ENCODE measurements at places on chromosomes 2 and 18. TPM values are rescaled to one million over a fixed set of nuclear protein-coding genes. Genes with fewer than 3 reads are reported as not detected.
A peak's percentile ranks its signal among the peaks of the same experiment; 100 is the strongest.

GRCh38 chr2:215272918-215273317 is 38.9 kb upstream of the ATIC start:
- DNase-seq = no peak

DNA sequence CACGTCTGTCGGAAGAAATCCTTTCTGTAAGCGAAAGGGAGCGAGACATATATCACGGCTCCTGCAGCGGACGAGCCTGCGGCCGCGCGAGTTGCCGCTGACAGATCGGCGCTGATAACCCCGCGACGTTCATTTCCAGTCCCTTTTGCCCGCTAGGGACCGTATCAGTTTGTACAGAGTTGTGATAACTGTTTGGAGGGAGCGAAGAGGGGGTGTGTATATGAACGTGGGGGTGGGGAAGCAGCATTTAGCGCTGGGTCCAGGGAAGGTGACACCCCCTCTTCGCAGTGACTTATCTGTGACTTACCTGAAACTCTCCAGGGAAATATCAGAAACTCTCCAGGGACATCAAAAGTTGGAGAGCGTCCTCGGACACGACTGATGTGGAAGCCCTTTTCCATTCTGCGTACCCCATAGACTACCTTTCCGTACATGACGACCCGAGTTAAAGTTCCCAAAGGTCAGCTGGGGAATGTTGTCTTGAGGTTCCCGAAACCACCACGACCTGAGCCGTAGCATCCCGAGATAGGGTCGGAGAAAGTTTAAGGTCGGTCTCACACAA is 948 bp upstream of the GATA6 start:
- DNase-seq = peak; percentile 59

The DUSP19 gene
- total RNA-seq = 1.5 TPM

The STK36 gene
- total RNA-seq = 6.9 TPM

The ZNF396 gene
- 0.60 TPM for total RNA-seq

GRCh38 chr18:3998698-3999333 is 456.3 kb downstream of the DLGAP1 start:
- DNase-seq = peak; percentile 75

GRCh38 chr2:72414137-72414760 is 266.6 kb upstream of the CYP26B1 start:
- no peak for DNase-seq

The HOXD13 gene
- not detected for total RNA-seq

- no peak for DNase-seq
Measured at GRCh38 chr2:191604154-191604553, 73.8 kb upstream of the NABP1 start.

DNA sequence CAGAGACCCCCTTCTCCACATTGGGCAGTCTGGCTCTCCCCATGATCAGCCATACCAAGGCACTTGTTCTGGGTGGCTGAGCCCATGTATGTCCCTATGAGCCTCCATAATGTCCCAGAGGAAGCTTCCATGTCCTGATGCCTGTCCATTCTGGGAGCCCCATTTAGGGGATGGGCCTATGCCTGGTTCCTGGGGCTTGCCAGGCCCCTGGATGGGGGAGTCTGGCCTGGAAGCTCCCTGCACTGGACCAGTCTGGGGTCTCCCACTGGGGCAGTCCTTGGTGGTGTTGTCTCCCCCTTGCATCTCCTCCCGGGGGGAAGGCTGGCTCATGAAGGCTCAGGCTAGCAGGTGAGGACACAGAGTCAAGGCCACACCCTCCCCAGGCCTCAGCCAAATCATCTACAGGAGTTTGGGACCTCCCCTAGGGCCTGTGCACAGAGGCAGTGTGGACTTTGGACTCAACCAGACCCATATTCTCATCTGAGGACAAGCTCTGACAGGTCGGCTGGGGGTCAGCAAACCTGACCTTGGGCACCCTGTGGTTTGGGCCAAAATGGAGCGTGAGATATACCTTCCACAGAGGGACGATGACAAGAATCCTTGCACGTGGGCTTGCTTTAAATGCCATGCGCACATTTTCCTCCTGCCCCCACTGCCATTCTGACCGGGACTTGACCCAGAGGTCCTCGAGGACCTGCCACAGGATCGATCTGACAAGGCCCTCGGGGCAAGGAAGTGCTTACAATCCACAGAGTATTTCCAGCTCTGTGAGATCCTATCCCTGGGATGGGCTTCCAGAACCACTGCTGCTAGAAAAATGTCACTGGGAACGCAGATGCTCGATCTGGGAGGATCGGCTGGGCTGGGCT is 38.8 kb downstream of the INHBB start:
- no peak for DNase-seq

- no peak for DNase-seq
Measured at GRCh38 chr2:68189991-68190784, 32.5 kb downstream of the PNO1 start.

GRCh38 chr2:203383038-203383437 is 54.8 kb downstream of the ABI2 start:
- DNase-seq = no peak

DNA sequence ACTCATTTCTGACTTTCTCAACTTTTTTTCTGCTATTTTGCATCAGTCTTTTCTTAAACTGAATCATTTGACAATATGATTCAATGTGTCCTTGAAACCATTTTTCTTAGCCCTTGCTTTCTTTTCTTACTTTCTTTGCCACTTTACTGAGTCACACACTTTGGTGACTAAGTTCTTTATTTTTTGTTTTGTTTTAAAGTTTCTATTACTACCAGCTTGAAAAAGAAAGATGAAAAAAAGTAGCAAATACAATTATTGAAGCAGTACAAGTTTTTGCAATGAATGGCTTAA is 116.5 kb downstream of the DOCK10 start:
- peak; percentile 50 for DNase-seq

- no peak for DNase-seq
Measured at GRCh38 chr2:54803783-54804751, 80.6 kb downstream of the EML6 start.

- DNase-seq = peak; percentile 69
Measured at GRCh38 chr18:80143881-80144280, 34.8 kb downstream of the ADNP2 start.

DNA sequence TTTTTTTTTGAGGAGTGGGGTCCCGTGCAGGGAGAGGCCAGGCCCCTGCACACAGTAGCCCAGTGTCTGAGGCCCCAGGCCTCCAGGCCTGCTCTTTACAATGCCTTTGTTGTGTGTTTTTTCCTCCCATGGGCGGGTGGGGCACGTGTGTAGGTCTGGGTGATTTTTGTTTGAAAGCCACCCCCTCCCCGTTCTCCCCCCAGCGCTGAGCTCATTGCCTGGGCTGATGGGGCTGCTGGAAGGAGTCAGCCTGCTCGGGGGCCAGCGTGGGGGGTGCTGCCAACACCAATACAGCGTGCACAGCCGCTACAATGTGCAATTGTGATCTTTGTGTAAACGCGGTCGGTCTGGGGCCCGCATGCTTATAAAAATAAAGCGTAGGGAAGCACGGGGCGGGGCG is 142.7 kb downstream of the DYSF start:
- DNase-seq = peak; percentile 18

All from lung microvascular endothelial cell (primary cell).